Spinal cord (tissue), 10 donors: ENCODE measurements at places on chromosomes 12 and 14.
A peak's percentile ranks its signal among the peaks of the same experiment; 100 is the strongest.

- no peak for DNase-seq
These were observed 87.4 kb downstream of the TTC8 start for GRCh38 chr14:88911809-88912208.

GRCh38 chr14:56125772-56126636 lies 7.8 kb downstream of the PELI2 start:
- DNase-seq, result peak; percentile 70

- DNase-seq, result no peak
These were observed 122.7 kb downstream of the RGS6 start for GRCh38 chr14:72054911-72055310.

GRCh38 chr14:65787461-65787860 lies 374.9 kb downstream of the FUT8 start:
- no peak for DNase-seq

DNA sequence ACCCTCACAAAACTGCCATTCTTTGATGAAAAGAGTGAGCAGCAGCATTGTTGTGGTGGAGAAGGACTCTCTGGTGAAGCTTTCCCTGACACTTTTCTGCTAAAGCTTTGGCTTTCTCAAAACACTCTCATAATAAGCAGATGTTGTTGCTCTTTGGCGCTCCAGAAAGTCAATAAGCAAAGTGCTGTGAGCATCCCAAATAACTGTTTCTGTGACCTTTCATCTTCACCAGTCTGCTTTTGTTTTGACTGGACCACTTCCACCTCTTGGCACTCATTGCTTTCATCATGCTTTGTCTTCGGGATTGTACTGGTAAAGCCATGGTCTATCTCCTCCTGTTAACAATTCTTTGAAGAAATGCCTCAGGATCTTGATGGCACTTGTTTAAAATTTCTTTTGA lies 424.7 kb upstream of the TMPO start:
- no peak for DNase-seq
